ENCODE measurements at places on chromosomes 2 and 18.

DNA sequence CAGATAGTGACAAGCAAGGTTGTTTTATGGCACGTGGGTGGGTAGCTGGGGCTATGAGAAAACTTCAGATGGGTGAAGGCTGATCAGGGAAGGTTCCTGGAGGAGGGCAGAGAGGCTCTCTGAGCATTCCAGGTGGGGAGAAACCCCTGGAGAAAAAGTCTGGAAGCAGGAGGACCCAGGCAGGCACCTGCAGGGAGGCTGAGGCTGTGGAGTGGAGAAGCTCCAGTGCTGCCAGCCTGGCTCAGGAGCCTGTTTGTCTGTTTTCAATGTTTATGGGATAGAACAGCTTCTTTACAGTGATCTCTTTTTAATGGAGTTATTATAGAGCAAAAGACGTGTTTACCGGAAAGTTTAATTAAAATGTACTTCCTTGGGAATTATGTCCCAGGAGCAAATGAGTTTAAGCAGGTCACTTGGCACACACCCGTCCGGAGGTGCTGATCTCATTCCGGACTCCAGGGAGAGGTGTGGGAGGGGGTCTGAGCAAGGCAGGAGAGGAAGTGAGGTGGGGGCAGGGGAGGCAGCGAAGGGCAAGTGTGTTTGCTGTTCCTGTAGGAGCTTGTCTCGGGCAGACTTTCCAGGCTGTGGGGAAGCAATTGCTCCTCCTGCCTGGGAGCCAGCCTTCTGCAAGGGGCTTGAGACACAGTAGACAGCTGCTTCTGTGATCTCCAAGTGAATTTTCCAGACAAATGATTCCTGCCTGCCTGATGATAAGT is 239.5 kb downstream of the MYCN start:
- DNase-seq, result no peak

DNA sequence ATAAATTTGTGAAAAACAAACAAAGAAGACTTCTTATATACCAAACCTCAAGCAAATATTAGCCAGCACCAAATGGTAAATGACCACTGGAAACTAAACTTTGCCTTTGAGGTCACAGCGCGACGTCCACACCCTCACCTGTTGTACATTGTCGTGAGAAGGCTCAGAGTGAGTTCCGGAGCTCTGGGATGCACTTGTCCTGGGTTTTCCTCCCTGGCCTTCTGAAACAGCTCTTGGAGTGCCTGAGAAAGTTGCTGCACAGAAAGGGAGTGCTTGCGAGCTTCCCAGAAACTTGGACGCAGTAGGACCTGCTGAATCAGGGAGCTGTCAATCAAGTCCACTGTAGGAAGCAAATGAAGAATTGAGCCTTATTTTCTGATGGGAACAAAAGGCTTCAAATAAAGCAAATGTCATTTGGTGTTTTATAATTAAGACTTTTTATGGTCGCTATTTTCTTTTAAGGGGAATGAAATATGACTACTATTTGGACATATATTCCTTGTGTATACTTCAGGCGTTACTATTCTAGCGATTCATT is 11.0 kb downstream of the DYTN start:
- no peak for DNase-seq

GRCh38 chr2:239463541-239464165 is 62.8 kb upstream of the HDAC4 start:
- no peak for DNase-seq

DNA sequence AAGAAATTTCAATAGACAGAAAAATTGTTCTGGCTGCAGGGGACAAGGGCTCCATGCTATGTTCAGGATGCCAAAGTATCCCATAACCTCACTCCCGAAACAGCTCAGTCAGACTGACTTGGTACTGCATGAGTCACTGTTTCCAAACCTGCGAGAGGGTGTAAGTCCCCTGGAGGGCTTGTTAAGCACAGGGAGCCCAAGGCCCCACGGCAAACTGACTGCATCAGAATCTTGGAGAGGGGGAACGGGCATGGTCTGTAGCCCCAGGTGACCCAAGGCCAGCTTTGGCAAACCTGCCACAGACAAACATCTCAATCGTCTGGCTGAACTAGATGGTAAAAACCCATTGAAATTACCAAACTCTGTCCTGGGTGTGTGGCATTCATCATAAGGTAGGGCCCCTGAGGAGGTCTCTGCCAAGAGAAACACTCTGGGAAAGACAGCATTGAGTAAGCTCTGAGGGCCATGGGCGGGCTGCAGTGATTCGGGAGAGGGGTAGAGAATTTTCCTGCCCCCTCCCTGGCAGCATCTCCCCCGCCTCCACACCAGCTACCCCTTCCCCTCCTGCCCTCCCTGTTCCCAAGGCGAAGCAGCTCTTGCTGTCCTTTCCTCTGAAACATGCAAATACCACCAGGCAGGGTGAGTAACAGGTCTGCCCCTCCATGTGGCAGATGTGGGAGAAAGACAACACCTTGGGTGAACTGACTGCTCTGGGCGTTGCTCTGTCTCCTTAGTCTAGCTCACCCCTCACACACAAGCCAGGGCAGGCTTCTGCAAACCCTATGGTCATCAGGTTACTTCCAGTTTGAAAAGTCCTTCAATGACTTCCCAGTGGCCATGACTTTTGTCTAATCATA is 274.7 kb upstream of the SIX2 start:
- no peak for DNase-seq

DNA sequence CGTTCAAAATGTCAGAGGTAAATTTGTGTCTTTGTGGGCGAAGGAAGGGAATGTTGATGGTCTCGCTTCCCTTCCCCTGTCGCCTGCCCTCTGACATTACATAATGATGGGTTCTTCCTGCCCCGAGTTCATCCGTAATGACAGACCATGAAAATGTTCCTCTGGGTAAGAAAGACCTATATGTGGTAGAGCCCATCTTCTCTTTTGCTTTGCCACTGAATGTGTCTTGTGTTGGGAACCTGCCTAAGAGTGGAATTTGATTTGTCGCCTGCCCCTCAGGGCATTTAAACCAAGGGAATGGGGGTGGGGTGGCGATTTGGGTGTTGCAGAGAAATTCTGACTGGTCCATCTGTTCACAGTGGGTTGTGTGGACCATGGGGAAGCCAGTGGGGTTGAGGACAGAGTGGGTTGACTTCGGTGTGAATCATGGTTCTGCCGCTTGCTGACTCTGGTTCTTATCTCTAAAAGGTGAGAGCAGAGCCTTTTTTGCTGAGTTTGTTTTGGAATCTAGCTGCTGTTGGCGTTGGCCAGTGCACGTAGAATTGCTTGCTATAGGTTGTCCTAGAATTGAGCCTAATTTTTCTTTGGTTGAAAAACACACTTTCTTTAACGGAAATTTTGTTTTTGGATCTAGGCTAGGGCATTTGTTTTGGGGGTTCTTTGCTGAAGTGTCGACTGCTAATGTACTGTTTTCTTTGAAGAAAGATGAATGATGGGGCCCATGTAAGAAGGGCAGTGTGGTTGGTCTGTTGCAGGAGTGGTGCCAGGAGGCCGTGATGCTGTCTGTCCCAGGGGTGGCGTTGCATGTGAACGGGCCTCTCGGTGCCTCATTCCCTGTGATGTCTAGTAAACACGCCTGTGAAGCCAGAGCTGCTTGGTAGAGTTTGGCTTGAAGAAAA is 1.3 kb downstream of the INPP4A start:
- peak; percentile 36 for DNase-seq

DNA sequence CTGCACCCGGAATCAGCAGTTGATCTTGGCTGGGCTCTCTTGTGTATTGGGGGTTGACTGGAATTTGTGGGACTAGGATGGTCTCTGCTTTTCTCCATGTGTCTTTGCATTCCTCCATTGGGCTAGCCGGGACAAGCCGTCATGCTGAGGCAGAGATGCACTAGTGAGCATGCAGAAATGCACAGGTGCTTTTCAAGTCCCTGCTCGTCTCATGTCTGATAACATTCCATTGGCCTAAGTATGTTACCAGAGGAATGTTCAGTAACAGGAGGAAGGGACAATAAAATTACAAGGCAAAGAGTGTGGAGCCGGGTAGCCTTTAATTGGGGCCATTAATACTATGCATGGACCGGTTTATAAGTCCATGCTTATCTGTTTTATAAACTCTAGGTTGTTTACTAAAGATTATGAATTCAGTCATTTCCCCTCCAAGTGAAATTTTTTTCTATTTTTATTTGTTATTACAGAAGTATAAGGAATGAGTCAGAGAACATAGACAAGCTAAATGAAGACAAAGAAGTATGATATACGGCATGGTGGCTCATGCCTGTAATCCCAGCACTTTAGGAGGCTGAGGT is 24.4 kb upstream of the AAK1 start:
- DNase-seq, result no peak

DNA sequence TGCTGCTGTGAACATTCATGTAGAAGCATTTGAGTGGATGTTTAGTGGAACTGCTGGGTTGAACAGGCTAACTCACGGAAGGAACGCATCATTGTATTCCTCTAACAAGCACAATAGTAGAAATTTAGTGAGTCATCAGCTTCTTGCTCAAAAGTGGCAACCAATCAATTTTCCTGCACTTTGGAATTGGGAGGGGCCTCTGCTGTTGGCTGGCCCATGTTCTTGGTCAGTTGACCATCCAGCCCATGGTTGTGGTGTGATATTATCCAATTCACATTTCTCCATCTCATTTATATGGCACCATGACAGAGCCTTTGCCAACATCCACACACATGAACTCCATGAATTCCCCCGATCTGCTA is 95.0 kb downstream of the TNFRSF11A start:
- DNase-seq, result no peak

- no peak for DNase-seq
Measured at GRCh38 chr2:85307527-85307897, 20.3 kb downstream of the TGOLN2 start.

DNA sequence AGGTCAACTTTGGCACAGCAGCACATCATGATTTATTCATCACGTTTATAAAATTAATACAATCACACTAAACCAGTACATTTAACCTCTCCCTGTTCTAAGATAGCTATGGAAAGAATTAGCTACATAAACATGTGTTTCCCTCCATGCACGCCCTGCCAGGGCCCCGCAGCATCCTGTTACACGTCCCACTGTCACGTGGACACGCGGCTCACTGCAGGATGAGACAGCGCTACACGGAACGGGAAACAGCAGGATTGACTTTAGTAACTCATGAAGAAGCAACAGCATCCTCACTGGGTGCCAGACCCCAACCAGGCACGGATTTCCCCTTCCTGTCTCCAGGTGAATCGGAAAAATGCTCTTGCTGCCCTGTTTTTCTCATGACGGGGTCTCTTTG is 30.9 kb upstream of the SALL3 start:
- no peak for DNase-seq

GRCh38 chr2:2321200-2321540 is 9.9 kb downstream of the MYT1L start:
- no peak for DNase-seq

- no peak for DNase-seq
Measured at GRCh38 chr2:35891936-35892335, 463.6 kb upstream of the CRIM1 start.

All from pons (tissue), 1 donor.